ENCODE measurements at places on chromosomes 1 and 21.

DNA sequence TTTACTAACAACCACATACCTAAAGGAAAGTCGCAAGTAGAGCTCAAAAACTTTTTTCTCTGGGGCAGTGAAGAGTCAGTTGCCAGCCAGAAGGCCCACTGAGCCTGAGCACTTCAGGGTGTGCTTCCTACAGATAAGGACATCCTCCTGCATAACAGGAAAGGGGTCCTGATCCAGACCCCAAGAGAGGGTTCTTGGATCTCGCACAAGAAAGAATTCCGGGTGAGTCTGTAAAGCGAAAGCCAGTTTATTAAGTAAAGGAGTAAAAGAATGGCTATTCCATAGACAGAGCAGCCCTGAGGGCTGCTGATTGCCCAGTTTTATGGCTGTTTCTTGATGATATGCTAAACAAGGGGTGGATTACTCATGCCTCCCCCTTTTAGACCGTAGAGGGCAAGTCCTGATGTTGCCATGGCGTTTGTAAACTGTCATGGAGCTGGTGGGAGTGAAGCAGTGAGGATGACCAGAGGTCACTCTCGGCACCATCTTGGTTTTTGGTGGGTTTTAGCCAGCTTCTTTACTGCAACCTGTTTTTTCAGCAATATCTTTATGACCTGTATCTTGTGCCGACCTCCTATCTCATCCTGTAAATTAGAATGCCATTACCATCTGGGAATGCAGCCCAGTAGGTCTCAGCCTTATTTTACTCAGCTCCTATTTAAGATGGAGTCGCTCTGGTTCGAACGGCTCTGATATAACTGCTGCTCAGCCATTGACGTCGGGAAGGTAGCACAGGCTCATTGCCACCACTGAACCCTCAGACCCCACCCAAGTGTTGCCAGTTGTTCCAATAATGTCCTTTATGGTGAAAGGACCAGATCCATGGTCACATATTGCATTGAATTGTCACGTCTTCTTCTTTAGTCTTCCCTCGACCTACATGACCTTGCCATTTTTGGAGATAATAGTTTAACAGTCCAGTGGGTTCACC, 96.6 kb upstream of the ERRFI1 start:
- DNase-seq = no peak

- no peak for DNase-seq
These were observed 105.2 kb downstream of the SUSD4 start for GRCh38 chr1:223258751-223259198.

GRCh38 chr21:45560106-45561021, 18.1 kb upstream of the SLC19A1 start:
- DNase-seq = no peak

DNA sequence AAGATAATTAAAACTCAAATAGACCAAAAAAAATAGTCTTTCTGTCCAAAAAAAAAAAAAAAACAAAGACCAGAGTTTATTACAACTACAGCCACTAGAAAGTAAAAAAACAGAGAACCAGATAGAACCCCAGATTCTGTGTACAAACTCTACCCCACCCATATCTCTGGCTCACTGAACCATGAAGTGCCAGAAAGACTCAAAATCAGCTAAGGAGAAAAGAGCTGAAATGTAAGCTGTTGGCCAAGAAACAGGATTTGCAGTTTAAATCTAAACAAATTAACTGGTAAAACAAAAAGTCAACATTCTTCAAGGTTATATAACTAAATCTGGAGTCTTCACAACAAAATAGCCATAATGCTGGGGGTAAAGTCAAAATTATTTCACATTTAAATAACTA, 278.9 kb downstream of the SEC16B start:
- DNase-seq = no peak

- DNase-seq = no peak
These were observed 173.6 kb upstream of the SGIP1 start for GRCh38 chr1:66360285-66360724.

DNA sequence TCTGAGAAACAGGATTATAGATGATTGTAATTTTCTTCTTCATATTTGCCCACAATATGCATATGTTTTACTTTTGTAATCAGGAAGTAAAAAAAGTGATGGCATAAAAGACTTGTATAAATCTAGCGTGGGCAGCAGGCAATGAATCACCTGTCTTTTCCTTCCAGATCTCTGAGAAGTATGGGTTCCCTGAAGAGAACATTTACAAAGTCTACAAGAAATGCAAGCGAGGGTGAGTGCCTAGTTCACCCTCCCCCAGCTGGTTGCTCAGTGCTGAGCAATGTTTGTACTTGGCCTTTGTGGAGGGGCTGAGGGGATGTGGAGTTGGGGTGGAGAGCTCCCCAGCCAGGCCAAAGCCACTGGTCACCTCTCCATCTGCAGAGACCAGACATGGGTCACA, 30.7 kb downstream of the GRHL3 start:
- no peak for DNase-seq

GRCh38 chr21:35400233-35400939, 351.3 kb upstream of the RUNX1 start:
- no peak for DNase-seq

- no peak for DNase-seq
These were observed 12.9 kb downstream of the DESI2 start for GRCh38 chr1:244665771-244666217.

GRCh38 chr1:175597969-175598765, 145.2 kb downstream of the TNR start:
- DNase-seq = no peak

DNA sequence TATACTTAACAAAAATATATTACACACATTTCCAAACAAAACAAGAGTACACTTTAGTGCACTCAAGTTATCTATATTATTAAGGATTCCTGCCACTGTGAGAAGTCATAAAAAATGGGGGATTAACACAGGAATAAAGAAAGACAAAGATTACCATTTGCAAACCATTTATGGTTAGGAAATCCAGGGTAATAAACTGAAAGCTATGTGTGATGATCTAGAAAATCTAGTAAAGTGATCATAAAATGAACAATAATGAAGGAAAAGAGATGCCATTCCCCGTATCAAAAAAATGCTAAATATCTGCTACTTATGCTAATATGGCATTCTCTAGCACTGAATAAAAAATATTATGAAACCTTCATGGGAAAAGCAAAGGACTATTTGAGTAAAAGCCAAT, 101.4 kb downstream of the AK5 start:
- DNase-seq = no peak

- DNase-seq = peak; percentile 72
These were observed 81.6 kb upstream of the IFFO2 start for GRCh38 chr1:19038096-19038495.

DNA sequence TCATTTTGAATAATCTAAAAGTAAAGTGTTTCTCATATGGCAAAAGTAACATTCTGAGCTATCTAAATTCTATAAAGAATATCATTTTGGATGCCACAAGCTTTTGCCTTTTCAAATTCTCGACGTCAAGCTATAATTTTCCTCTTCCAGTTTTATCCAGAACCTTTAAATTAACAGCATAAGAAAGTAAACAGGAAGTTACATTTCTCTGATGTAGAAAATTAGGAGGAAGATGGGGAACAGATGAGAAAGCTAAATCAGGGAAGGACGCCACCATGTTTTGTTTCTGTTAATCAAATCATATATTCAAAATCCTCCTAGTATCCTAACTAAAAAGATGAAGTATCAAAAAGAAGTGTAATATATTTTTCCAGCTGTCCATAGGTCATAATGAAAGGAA, 8.8 kb upstream of the CAMSAP2 start:
- no peak for DNase-seq

GRCh38 chr1:225896937-225897549, 8.1 kb upstream of the LEFTY1 start:
- peak; percentile 63 for DNase-seq

- DNase-seq = no peak
These were observed 66.5 kb downstream of the PLXNA2 start for GRCh38 chr1:208177656-208178055.

- DNase-seq = no peak
These were observed 10.2 kb upstream of the PRDX1 start for GRCh38 chr1:45531873-45532272.

DNA sequence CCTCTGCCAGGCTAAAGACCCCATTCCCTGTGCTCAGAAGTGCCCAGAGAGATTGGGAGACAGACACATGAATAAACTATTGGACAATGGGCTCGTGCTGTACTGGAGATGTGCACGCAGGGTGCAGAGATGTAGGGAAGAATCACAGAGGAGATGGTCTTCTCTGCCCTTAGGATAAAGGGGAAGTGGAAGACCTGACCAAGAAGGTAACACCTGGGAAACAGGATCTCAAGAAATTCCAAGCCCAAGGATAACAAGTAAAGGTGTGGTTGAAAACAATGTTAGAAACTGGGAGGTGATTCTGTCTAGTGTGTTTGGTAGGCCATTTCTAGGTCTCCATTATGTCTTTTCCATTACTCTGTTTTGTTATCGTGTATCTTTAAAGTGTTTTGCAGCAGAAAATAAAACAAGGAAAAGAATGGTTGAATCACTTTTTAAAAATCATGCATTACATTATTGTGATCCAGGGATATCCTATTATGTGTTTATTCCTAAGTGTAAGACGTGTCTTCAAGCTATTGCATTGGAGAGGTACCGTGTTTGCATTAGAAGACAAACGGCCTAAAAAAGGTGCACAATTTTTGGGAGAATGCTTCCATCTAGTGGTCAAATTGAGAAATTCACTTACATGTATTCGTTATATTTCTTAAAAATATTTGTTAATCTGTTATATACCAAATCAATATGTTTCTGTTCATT, 40.8 kb upstream of the KCTD3 start:
- no peak for DNase-seq

GRCh38 chr1:60891765-60892164, 190.6 kb upstream of the NFIA start:
- no peak for DNase-seq
